ENCODE measurements at places on chromosomes 12 and 14.

DNA sequence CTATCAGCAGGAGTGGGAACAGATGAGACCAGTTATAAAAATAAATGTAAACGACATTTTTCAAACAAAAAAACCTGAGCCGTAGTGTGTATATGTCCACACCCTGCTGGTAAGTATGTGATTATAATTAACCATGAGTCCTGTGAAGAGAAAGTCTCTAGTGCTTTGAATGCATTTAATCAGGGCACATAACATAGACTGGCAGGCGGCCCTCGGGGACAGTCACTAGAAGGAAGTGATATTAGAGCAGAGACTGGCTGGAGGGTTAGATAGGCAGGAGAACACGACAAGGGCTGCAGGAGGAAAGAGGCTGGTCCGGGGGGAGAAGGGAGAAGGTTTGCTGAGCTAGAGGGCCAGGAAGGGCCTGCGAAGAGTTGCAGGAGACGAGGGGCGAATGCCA is 23.8 kb upstream of the ELK3 start:
- DNase-seq = no peak

DNA sequence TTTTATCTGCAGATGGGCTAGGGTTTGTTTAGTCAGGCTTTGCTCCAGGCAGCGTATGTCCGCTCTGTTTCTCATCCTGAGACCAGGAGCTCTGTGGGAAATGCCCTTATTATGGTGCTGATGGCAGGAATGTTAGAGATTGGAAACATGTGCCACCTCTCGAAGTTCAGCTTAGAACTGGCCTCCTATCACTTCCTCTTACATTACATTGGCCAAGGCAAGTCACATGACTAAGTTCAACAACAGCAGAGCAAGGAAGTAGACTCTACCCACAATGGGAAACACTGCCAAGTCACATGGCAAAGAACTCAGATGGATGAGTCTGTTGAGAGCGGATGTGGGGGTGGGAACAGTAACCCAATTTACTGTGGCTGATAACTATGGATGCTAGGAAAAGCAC is 161.9 kb upstream of the WSCD2 start:
- DNase-seq = no peak

- DNase-seq = peak; percentile 12
Observed at GRCh38 chr14:90500665-90501370, 104.0 kb downstream of the CALM1 start.

DNA sequence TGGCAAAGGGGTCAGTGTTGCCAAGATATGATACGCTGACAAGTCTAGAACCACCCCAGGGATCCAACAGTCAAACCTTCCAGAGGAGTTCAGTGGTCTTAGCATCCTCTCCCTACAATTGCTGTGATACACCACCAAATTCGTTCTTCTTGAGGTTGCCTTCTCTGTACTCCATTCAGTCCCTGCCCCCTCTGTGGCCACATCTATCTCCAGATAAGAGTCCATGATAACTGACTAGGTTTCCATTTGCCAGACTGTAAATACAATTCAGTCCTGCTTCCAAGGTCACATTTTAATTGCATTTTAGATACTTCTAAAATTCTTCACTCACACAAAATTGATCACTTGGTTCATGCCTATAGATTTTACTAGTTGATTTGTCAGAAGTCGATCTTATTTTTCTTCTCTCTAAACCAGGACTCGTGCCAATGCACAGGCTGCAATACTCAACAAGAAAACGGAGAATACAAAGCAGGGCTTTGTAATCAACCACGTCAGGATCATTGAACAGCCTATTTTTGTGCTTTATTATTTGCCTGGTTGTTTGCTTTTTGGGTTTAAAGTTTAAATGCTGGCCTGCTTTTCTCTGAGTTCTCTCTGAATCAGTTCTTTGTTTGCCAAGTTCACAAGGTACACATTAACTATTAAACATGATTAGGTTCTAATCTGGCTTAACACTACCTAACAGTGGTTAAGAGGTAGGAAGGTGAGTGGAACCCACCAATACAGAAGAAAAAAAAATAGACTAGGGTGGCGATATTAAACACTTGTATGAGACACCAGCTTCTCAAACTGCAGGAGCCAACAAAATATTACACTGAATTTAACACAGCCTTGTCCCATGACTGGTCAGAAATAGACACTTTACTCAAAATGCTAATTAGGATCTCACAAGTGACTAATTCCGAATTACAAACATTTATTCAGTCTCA is 5.3 kb upstream of the TSPAN8 start:
- DNase-seq = no peak

- no peak for DNase-seq
Observed at GRCh38 chr12:25694072-25694471, 141.0 kb upstream of the LMNTD1 start.

DNA sequence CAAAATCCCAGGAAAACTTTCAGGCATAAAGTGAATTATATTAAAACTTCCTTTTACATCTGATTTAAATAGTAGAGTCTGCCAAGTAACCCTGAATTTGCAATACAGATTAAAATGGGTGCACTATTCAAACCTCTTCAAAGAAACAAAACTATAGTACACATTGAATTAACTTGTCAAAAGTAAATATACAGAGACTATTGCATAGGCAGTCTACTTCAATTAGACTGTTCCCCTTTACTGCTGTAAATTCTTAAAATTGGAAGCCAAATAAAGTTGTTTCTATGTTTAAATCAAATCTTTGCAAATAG is 7.1 kb downstream of the KRAS start:
- no peak for DNase-seq

- no peak for DNase-seq
Observed at GRCh38 chr12:15541996-15542631, 219.8 kb downstream of the PTPRO start.

DNA sequence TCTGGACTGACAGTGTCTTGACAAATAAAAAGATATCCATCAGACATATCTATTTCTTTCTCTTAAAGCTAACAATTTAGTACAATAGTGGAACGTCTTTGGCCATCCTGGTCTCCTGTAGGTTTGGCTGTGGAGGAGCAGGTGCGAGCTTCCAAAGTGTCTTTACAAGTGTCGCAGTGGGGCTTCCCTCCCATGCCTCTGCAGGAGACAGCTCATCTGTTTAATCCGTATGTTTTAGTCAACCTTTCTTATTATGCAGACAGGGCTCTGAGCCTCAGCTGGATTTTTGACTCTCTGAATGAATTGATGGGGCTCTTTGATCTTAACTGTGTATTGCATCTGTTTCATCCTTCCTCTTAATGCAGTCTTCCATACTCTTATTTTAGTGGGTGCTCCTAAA is 57.5 kb downstream of the RMST start:
- no peak for DNase-seq

DNA sequence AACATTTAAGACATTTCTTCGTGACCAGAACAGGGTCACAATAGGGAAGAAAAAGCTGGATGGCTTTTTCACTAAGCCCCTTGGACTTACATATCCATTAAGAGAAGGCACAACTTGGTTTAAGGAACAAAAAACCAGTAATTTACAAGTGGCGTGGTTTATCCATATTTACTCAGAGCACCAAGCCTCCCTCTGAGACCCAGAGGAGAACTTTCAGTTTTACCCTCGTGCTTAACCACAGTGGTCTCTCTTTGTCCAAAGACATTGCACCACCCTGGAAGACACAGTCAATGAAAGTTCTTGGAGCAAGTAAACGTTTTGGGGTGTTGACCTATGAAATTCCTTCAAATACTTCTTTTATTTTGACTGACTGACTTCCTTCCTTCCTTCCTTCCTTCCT is 52.5 kb downstream of the SSPN start:
- no peak for DNase-seq

GRCh38 chr12:82359115-82359478 is 768 bp downstream of the METTL25 start:
- no peak for DNase-seq

DNA sequence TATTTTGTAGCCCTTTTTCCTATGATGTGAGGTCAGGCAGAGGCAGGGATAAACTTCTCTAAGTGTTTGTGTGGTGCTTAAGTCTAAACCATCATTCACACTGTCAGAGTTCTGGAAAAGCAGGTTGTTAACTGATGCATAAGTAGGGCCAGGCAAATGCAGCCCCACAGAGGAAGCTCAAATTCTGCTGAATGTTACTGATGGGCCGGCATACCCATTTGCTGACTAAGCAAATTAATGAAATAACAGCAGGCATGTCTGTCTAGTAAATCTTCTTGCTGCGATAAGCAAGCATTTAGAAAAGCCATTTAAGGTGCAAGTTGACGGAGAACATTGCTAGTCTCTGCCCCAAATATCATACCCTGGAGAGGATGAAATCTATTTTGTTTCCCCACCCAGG is 523.2 kb upstream of the CCDC196 start:
- no peak for DNase-seq

GRCh38 chr14:36508418-36509068 is 11.5 kb downstream of the NKX2-1 start:
- DNase-seq = no peak

DNA sequence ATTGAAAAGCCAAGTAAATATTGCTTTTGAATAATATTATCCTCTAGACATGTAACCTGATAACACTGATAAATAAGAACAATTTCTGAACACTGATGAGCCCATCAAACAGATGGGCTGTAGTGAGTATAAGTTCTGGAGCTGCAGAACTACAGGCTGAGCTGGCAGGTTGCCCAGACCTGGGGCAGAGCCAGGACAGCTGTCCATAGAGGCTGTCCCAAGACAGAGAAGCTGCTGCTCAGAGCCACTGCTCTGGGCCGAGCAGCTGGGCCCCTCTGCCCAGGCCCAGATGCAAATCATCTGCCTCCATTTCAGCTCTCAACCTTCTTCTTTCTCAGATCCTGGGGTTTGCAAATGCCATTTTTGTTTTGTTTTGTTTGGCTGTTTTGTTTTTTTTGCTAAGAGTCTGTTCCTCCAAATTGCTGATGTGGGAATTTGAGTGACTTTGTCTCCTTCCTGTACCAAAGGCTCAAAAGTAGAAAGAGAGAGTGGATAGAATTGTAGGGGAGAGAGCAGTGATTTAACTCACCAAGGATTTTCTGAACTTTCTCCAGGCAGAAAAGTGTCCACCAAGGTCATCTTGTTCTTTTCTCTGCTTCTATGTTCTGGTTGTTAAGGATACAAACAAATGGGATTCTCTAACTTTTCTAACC is 4.0 kb upstream of the TESPA1 start:
- no peak for DNase-seq

DNA sequence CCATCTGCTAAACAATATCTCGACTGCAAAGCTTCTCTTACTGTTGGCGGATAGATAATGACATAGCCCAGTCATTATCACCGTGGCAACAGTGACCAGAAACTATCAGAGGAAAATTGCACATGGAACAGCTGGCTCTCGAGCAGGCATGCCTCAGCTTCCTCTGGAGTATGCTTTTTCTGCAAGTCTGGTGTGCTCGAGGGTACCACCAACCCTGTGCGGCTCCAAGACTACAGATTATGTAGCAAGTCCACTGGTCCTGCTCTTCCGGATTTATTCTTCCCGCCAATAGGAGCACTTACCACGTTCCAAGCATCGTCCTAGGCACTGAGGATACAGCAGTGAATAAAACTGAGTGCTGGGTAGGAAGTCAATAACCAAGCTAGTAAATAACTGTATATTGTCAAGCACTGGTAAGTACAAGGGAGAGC is 1.4 kb upstream of the GLRX5 start:
- no peak for DNase-seq

- DNase-seq = no peak
Observed at GRCh38 chr12:30753751-30754382, 884 bp downstream of the CAPRIN2 start.
